ENCODE measurements at places on chromosomes 12 and 14.

DNA sequence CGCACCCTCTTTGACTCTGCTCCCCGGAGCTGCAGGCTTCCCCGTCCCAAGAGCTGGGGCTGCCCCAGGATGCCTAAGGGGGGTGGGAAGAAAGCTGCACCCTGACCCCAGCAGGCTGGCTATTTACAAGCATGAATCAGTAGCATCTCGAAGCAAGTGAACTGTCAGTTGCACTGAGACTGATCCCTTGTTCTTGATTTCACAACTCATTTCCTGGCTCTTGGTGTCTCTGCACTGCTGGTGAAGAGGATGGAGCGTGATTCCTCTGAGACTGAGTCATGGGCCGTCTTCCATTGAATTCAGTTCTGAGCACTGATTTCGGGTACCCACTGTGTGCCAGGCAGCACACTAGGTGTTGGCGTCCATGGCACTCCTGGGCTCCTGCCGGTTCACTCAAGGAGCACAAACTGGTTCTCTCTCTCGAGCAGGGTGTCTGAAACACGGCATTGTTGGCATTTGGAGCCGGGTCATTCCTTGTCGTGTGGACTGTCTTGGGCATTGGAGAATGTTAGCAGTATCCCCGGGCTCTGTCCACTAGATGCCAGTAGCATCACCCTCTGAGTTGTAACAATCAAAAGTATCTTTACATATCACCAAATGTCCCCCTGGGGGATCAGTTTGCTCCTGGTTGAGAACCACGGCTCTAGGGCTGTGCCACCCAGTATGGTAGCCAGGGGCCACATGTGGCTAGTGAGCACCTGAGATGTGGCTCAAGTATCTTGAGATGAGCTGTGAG, 86.9 kb downstream of the RIN3 start:
- no peak for DNase-seq

DNA sequence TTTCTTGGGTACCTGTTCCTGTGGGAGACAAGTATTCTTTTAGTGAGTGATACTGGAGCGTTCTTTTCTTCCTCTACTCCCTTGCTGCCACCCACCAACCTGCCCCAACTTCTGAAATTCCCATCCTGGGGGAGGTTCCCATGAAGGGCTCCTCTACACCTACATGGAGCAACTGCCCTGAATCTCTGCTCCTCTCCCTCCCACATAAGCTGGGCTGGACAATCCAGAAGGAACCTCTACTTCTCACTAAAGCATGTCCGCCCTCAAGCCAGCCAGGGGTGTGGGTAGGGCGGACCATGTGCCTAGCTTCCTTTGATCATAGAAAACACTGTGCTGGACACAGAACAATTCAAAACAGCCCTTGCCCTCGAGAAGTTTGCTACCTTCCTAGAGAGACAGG, 25.9 kb upstream of the ESRRB start:
- DNase-seq, result no peak

DNA sequence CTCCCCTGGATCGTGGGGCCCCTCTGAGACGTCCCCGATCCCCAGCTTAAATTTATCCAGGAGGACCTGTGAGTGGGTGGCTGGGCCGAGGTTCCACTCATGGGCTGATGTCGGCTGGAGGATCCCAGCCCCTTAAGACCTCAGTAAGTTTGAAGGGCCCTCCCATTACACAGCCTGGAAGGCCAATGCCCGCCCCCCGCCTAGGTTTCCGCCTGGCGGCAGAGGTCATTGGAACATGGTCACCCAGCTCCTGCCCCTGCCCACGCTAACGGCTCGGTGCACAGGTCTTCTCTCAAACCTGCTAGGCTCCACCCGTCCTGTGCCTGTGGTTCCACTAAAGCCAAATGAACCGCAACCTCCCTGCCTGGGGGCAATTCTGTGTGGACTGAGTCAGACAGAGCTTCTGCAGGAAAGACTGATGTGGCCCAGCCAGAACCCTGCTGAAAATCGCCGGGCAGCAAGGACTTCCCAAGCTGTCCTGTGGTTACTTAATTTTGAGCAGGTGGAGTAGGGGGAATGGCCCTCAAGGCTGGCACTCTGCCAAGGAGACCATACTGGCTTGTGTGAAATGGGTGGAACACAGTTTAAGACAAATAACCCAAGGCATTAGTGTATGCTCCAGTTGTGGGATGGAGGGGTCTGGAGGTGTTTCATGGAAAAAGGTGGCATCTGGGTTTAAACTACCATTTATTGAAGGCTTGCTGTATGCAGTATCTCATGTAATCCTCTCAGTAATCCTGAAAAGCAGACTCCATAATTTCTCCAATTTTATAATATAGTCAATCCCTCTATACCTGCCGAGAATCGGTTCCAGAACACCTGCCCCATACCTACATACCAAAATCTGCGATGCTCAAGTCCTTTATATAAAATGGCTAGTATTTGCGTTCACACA, 903 bp upstream of the NT5DC3 start:
- DNase-seq, result peak; percentile 17

DNA sequence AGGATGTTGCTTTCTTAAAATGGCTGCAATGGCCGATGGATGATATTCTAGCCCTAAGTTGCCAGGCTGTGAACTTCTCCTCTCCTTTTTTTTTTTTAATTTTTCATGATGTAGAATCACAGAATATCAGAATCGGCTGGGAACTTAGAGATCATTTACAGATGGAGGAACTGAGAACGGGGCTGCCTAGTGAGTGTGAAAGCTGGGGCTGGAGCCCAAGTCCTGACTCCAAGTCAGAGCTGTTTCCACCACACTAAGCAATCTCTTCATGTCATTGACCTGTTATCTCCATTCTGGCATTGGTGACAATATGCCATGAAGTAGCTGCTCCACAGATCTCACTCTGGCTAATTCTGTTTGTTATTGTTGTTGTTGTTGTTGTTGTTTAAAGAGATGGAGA, 121.7 kb downstream of the SLC38A1 start:
- no peak for DNase-seq

- DNase-seq, result no peak
Measured at GRCh38 chr12:105427883-105428282, 97.4 kb downstream of the C12orf75 start.

DNA sequence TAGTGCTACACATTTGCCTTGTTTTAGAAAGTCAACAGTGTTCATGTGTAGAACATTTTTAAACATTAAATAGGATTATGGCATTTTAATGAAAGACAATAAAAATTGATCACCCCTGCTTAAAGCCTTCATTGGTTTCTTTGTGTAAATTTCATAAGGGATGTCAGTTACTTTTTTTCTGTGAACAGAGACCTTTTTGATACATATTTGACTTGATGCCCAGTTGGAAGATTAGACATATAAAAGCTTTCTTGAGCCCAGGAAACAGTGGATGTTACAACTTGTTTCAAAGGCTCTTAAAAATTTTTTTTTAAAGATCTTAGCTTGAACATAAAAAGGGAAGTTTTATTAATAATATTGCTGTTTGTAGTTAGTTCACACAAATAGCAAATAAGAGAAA, 168.7 kb upstream of the PDZRN4 start:
- no peak for DNase-seq

DNA sequence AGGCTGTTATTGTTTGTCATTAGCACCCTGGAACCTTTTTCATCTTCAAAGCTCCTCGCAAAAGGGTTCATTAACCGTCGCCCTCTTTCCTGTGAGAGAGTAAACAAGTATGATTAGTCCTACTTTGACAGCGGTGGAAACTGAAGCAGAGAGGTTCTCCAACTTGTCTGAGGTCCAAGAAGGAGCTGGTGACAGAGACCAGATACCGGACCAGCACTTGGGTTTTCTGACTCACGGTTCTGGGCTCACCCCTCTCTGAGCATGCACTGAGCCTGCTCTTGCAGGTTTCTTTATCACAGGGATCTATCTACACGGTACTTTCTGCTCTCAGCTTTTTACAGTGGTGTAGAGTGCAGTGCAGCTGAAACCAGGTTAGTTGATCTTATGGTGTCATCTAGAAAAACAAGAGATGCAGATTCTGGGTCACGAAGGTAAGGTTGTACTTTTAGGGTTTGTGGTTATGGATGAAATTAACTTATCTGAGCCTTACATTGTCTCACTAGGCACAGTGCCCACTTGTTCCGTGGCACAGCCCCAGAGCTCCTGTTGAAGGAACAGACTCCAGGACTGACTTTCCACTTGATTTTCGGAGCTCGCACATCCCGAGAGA, 62.1 kb downstream of the PPP2R5C start:
- no peak for DNase-seq

DNA sequence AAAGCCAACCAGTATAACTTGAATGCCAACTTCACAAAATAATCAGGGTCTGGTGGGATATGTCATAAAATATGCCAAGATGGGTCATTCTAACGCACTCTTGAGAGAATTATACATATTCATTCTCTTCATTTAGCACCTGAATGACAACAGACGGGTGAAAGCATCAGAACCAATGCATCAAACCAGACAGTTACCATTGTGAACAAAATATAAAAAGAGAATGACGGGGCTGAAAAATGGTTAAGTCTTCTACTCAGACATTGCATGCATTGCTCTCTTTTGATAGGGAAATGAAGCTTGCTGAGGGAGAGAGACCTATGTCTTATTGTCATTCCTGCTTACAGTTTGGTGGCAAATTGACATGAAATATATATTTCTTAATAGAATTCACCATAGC, 702.1 kb downstream of the NOVA1 start:
- DNase-seq, result no peak

GRCh38 chr12:74456431-74456830, 81.2 kb upstream of the ATXN7L3B start:
- DNase-seq, result no peak

DNA sequence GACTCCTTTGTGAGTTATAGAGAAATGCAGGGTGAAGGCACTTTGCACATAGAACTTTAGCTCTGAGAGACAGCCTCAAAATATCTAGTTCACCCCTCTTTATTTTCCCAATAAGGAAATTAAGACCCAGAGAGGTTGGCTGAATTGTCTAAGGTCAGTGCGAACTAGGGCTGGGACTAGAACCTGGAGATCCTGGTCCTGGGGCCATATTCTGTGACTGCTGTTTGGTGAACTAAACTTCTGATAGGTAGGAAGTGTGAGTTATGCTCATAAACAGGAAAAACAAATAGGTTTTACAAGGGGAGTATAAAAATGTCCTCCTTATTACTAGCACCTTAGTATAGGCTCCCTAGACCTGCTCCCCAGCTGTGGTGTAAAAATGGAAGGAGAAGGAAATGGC, 53.9 kb downstream of the DAD1 start:
- no peak for DNase-seq

GRCh38 chr14:47235619-47236018, 439.8 kb downstream of the MDGA2 start:
- no peak for DNase-seq

DNA sequence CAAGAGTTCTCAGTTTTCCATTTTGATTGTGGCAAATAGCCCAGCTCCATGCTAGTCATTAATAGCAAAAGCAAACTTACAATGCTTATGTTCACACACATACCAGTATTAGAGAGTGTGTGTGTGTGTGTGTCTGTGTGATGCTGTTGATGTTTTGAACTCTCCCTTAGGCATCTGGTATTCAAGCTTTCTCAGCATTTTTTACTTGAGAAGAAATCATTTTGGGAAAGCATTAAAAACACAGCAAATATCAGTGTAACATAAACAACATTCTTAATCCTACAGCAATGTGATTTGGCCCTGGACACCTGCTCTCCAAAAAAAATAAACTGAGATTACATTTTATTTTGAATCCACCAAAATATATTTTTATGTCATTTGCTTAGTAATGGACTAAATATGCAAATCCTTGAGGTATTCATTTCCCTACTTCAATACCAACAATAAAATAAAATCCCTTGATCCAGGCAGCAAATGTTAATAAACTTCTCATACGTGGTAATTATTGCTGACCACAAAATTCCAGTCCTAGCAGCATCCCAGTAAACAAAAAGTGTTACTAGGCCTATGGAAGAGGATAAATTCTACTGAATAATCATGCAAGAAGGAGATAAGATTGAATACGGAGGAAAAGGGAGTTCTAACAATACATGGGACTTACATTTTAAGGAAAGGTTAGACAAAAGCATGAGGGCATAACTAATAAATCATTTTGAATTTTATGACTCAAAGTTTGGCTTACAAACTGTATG, 249.5 kb upstream of the CLEC14A start:
- no peak for DNase-seq

GRCh38 chr14:94342334-94342934, 19.3 kb upstream of the SERPINA6 start:
- DNase-seq, result no peak

- no peak for DNase-seq
Measured at GRCh38 chr14:75310295-75311111, 31.9 kb downstream of the FOS start.

GRCh38 chr14:104048758-104049507, 36.6 kb upstream of the ASPG start:
- DNase-seq, result no peak

GRCh38 chr14:91358654-91359220, 58.9 kb downstream of the CCDC88C start:
- no peak for DNase-seq

DNA sequence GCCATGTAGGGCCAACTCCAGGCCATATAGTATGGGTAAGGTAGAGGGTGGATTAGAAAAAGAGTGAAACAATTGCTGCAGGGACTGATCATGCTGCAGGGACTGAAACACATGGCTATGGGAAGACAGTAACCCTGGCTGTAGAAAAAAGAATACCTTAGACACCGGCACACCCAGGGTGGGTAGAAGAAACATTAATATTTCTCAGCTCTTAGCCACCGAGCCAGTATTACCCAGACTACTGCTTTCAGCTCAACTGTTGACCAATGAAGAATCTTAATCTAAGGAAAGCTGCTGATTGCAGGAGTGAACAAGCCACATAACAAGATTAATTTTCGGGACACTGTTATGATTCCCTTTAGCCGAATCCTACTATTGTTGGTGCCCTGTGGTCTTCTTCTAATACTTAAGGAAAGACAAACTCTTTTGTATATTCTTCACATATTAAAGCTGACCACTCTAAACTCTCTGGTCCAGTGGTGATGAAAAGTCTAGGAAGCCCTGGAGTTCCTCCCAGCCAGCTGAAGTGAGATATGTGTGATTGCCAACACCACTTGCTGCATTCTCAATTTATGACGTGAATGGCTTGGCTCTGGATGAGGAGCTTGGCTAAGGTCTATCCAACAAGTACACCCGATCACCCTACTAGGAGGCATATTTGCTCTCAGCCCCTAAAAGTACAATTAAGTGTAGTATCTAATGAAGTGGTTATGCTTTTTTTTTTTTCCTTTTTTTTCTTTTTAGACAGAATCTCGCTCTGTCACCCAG, 69.2 kb downstream of the NOVA1 start:
- no peak for DNase-seq

- DNase-seq, result no peak
Measured at GRCh38 chr12:13195250-13195649, 1.3 kb upstream of the EMP1 start.

Measured in NCI-H1930 (cell line).